ENCODE measurements at places on chromosomes 11 and 22. TPM values are rescaled to one million over a fixed set of nuclear protein-coding genes. Genes with fewer than 3 reads are reported as not detected.

- no peak for DNase-seq
- no peaks in the 10 kb centered on the region for H3K4me1 ChIP-seq
- H3K36me3 ChIP-seq: no peaks in the 10 kb centered on the region
- H3K27me3 ChIP-seq: no peaks in the 10 kb centered on the region
Measured at GRCh38 chr11:109048098-109048497, 373.9 kb upstream of the C11orf87 start.

DNA sequence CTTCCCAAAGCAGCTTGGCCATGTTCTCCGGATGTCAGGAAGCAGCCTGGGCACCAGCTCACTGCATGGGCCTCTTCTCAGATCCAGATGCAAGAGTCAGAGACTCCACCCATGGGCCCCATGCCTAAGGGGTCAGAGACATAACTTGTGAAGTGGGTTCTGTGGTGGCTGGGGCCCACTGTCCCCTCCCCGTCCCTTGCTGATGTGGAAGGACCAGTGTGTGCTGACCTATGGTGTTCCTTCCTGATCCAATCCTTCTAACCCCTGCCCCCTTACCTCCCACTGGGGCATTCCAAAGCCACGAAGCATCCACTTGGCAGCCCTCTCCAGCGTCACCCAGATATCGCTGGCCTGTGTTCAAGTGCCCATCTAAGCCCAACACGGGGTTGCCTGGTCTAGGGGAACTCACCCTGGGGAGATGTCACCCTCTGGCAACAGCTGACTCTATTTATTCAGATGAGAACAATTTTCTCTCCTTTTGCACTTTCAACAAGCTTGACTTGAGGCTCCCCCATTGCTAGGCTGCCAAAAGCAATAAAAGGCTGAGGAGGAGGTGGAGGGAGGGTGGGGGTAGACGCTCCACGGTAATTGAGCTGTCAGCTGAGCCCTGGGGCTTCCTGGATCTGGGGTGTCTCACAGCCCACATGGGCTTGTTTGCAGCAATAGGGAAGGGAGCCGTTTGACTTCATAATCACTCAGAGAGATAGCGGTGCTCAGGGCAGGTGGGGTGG is 158.5 kb downstream of the ADAMTS15 start:
- no peak overlapping the region for H3K27ac ChIP-seq
- H3K4me3 ChIP-seq: no peak overlapping the region
- no peaks in the 10 kb centered on the region for H3K36me3 ChIP-seq

- no peaks in the 10 kb centered on the region for H3K36me3 ChIP-seq
- no peaks in the 10 kb centered on the region for H3K27me3 ChIP-seq
- H3K4me1 ChIP-seq: peaks cover 14% of the 10 kb centered on the region
- H3K4me3 ChIP-seq: no peak overlapping the region
Measured at GRCh38 chr22:31289344-31289743, 2.9 kb downstream of the PIK3IP1 start.

DNA sequence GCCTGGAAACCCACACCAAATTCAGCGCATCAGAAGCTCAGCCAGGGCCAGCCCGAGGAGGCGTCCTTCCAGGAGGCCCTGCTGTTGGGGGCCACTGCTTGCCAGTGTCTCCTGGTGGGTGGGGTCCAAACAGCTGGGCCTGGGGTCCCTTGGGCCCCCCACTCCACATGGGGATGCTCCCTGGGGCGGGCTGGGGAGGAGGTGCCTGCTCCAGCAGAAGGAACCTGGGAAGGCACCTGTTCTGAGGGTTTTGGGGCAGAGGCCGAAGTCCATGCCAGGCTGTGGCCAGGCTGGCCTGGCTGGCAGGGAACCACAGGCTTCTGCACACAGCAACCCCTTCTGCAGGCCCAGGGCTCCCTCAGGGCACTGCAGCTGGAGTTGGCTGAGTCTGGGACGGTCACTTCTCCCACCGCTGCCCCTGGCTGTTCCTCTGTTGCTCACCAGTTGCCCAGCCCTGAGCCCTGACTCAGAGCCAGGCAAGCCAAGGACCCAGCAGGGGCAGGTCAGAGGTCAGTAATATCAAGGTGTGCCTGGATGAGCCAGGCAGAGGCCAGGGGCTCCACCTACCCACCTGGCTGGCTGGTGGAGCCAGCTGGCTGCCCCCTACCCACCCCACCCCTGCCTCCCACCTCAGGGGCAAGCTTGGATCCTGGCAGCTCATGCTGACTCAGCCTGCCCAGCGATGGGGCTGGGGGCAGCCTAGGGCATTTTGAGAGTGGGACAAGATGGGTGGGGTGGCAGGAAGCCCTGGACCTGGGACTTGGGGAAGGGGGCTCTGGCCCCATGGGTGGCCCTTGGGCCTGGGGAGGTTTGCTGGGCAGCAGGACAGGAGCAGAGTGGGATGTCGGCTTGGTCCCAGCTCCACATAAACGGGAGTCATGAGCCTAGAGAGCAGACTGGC is 12.0 kb upstream of the PHLDA2 start:
- peaks cover 5% of the 10 kb centered on the region for H3K36me3 ChIP-seq
- no peak overlapping the region for H3K4me3 ChIP-seq
- no peaks in the 10 kb centered on the region for H3K27me3 ChIP-seq
- DNase-seq: peak; percentile 46

GRCh38 chr11:79101656-79102055 is 339.2 kb downstream of the TENM4 start:
- peak overlapping the region; percentile 12 for H3K27ac ChIP-seq
- H3K27me3 ChIP-seq: no peaks in the 10 kb centered on the region
- no peak overlapping the region for H3K4me3 ChIP-seq
- peak; percentile 40 for DNase-seq
- no peaks in the 10 kb centered on the region for H3K4me1 ChIP-seq

GRCh38 chr22:49159711-49160110 is 668.0 kb downstream of the BRD1 start:
- DNase-seq: no peak
- H3K4me1 ChIP-seq: no peaks in the 10 kb centered on the region
- no peak overlapping the region for H3K27ac ChIP-seq
- H3K27me3 ChIP-seq: no peaks in the 10 kb centered on the region

Gene APOL2
- polyA plus RNA-seq: 18.4 TPM

Gene DLG2
- 2.2 TPM for polyA plus RNA-seq

Gene NLRP14
- polyA plus RNA-seq: 0.07 TPM

Gene TMEM138
- 32.8 TPM for polyA plus RNA-seq

Gene LPXN
- polyA plus RNA-seq: 5.1 TPM

Gene PYGM
- polyA plus RNA-seq: 1.3 TPM

Gene GGTLC3
- polyA plus RNA-seq: not detected

Gene OR4C12
- polyA plus RNA-seq: not detected
